ENCODE measurements at places on chromosomes 5 and 9.
A peak's percentile ranks its signal among the peaks of the same experiment; 100 is the strongest.

DNA sequence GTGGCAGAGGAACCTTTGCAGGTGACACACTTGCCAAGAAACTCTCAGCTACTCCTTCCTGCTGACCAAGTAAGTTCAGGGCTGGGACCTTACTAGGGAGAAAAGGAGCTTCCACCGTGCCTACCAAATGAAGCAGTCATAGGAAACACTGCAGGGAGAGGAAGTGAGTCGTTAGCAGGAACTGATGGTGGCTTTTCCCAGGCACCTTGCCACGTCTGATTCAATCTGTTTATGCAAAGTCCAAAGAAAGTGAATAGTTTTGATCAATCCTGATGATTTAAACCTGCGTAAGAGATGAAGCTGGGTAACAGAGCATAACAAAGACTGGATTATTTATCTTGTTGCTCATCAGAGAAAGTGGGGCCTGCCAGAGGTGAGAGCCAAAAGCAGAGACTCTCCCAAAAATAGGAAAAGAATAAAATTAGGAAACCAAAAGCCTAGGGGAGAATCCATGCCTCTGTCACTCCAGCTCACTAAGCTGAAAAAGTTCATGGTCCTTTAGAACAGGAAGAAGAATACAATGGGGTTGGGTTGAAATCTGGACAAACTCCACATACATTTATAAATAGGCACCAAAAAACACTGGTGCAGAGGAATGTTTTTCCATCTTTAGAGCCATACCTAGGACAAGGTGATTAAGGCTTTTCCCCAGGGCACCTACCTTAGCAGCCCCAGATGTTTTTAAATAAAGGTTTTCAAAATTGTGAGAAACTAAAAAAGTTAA, 9.3 kb upstream of the PFDN1 start:
- peak; percentile 33 for DNase-seq

DNA sequence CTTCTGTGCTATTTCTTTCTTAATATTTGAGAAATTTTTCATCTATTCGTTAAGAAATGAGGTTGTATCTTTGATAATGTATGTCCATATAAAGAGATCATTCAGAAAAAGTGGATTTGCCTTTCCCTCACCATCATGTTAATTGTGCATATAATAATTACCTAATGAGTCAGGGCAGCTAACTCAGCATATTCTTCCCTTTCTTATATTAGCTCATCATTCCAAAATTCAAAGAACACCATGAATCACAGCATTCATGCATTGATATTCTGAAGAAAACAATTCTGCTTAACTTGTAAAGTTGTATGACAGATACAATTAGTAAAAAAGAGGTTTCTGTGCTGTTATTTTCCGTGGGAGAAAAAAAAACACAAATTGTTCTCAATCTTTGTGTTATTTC, 630.6 kb downstream of the TLE1 start:
- no peak for DNase-seq

DNA sequence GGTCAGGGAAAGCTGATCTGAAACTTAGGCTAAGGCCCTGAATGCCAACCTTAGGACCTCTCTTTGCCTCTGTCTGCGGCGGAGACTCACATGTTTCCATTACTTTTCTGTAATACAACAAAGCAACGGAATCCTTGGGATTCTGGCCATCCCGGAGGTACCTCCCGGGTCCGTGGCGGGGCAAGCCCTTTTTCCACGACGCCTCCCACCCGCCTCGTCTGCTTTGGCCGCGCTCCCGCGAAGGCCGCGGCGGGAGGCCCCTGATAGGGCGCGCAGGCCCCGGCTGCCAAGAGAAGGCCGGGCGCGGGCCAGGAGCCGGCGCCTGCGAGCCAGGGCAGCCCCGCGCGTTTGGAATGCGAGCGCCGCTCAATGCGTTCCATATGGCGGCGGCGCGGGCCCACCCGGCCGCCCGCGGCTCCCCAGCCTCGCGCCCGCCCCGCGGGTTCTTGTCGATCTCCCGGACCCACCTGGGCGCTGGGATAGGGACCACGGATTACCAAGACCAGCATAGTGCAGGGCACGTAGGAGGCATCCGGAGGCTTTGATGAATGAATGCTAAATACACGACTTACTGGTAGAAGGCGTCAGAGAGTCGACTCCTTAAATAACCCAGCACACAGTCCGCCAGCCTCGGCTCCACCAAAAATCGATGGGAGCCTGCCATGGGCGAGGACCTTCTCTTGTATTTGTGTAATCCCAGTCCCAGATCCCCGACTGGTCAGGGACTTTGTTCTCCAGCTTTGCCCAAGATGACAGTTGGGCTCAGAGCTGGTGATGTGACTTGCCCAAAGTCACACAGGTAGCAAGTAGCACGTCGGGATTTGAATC, 17.5 kb upstream of the PHF19 start:
- no peak for DNase-seq

GRCh38 chr9:71826279-71826678, 58.0 kb upstream of the CEMIP2 start:
- DNase-seq = no peak

DNA sequence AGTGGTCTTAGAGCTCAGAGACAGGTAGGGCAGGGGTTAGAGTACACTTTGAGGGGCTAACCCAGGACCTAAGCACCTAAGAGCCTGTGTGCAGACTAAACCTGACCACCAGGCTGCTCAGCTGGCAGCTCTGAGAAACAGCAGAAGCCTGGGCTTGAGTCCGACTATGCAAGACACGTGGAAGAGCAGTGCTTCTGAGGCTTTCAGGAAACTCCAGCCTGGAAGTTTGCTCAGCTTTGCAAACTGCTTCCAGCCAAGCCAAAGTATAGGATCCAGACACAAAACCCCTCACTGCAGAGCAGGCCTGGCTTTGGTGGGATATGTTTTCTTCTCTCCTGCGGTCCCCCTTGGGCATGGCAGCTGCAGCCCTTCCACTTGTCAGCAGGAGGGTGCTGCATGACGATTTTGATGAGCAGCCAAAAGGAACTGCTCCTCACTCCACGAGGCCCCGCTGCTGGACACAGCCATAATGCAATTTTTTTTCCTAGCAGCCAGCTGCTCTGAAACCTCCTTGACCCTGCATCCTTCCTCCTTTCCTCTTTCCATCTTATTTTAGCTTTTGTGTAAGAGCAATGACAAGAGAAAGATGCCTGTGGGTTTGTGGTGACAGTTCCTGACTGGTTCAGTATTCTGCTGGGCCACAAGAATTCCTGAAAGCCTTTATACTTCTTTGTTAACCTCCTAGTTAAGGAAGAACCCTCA, 123.1 kb downstream of the LIFR start:
- no peak for DNase-seq

- DNase-seq = no peak
Measured at GRCh38 chr9:113355040-113355596, 5.8 kb downstream of the BSPRY start.

GRCh38 chr5:14501353-14502293, 80.0 kb upstream of the OTULINL start:
- DNase-seq = no peak

Measured in GDM1 (cell line).